Iris pigment epithelial cell (primary cell): ENCODE measurements at places on chromosomes 16 and 17.

GRCh38 chr17:27982688-27983087, 59.8 kb upstream of the NLK start:
- no peak for DNase-seq

- no peak for DNase-seq
Measured at GRCh38 chr16:12992066-12992465, 90.7 kb downstream of the SHISA9 start.

DNA sequence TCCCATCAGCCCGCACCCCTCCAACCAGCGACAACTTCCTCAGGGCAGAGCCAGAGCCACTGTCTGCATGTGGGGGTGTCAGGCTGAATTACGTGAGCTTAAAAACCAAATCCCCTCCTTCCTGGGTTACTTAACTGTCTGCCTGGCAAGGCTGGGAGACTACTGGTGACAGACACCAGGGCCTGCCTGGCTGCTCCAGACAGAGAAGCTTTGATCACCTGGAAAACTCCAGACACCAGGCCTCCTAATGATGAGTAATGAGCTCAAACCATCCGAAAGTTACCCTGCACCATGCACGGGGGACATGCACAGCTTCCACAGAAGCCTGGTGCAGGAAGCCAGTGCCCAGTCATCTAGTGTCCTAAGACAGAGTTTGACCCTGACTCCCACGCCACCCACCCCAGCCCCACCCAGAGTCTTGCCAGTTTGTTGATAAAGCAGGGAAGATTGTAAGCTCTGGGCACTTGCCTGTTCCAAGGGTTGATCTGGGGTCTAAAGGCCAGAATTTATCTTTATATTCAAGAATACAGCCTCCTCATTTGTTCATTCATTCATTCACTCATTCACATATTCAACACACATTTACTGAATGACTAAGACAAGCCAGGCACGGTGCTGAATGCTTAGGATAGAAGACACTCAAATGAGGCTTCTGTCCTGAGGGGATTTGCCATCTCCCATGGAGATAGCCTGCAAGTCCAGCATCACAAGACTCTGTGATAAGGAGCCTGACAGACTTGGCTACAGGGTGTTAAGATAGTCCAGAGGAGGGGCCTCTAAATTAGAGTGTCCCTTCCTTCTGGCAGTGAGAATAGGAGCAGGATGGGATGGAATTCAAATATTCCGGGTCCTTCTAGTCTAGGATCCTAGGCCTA, 7.2 kb upstream of the CCDC182 start:
- no peak for DNase-seq

- DNase-seq, result peak; percentile 23
Measured at GRCh38 chr17:79923974-79924638, 84.9 kb upstream of the CBX4 start.

GRCh38 chr16:55283812-55284717, 39.9 kb upstream of the IRX6 start:
- no peak for DNase-seq

- no peak for DNase-seq
Measured at GRCh38 chr16:59859676-59860402, 1125.7 kb upstream of the GOT2 start.

- DNase-seq, result peak; percentile 21
Measured at GRCh38 chr17:964876-965275, 14.7 kb downstream of the NXN start.

- peak; percentile 72 for DNase-seq
Measured at GRCh38 chr17:69523244-69523861, 108.9 kb downstream of the MAP2K6 start.

DNA sequence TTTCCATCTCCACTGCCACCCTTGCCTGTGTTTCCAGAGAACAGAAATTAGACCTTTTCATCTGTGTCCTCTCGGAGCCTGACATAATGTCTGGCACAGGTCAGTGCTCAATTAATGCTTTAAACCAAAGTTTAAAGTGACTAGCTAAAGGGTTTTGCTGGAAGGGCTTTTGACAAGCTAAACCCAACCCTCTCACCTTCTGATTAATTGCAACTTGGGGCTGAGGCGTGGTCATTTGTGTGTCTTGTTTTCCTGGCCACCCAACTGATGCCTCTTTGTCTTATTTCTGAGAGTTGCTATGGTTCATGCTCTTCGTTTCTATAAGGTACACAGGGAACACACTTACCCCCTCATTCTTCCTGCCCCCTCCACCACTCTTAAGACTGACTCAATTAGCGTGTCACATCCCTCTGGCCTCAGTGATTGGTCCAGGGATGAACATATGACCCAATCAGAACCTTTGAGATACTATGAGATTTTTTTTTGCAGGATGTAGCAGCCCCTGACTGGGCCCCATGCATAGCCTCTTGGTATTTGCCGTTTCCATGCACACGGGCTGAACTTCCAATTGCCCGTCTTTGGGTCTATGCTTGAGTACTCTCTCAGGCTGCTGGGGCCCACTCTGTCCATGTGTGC, 15.8 kb upstream of the BRD7 start:
- DNase-seq, result no peak

DNA sequence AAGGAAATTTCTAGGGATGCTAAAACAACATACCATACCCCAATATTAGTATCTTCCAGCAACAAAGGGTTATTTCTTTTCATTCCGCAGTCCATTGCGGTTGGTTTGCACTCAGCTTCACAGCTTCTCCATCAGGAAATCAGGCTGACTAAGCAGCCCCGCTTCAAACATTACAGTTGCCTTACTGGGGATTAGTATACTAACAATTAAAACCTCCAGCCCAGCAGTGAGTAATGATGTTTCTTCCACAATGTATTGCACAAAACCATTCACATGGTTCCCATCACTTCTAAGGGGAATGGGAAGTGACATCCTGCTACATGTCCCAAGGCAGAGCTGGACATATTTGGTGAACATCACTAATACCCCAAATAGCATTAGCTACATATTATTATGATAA, 1384.9 kb downstream of the CDH8 start:
- peak; percentile 26 for DNase-seq

- no peak for DNase-seq
Measured at GRCh38 chr16:85265161-85265784, 153.0 kb upstream of the CIBAR2 start.

- no peak for DNase-seq
Measured at GRCh38 chr16:11610580-11610979, 23.9 kb upstream of the LITAF start.

DNA sequence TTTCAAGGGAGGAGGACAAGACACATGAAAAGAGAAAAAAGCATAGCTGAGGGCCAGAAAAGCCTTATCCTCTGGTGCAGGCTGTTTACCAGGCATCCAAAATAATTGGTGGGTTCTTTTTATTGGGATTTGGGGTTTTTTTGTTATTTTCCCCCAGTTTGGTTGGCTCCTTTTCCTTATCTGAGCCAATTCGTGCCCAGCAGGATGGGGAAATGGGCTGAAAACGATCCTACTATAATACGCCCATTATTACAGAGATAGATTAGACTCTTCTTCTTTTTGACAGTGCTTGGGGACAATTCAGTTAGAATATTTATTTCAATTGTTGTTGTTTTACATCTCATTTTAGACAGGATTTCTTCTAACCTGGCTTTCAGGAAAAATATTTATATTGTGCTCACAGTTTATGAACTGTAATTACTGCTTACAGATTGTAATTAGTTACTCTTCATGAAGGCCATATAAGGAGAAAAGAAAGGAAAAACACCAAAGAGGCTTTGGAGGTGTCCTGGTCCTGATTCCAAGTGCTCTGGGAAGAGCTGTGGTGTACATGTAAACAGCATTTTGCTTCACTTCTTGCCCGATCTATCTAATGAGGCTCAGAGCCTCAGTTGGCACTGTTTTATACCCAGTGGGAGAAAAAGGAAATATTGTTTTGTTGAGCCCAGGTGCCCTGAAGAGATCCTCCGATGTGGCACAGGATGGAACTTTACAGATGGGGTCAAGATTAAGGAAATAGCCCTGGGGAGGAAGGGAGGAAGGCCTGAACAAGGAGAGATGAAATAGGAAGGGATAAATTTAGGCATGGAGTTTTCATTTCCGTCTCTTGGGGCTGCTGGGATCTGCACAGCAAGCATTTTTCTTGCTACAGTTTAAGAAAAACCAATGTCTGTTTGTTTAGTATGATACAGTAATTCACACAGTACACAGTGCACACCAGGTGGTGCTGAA, 611 bp upstream of the ANKRD40 start:
- DNase-seq, result peak; percentile 15

GRCh38 chr16:74700116-74700437, 585 bp downstream of the MLKL start:
- DNase-seq, result peak; percentile 20

DNA sequence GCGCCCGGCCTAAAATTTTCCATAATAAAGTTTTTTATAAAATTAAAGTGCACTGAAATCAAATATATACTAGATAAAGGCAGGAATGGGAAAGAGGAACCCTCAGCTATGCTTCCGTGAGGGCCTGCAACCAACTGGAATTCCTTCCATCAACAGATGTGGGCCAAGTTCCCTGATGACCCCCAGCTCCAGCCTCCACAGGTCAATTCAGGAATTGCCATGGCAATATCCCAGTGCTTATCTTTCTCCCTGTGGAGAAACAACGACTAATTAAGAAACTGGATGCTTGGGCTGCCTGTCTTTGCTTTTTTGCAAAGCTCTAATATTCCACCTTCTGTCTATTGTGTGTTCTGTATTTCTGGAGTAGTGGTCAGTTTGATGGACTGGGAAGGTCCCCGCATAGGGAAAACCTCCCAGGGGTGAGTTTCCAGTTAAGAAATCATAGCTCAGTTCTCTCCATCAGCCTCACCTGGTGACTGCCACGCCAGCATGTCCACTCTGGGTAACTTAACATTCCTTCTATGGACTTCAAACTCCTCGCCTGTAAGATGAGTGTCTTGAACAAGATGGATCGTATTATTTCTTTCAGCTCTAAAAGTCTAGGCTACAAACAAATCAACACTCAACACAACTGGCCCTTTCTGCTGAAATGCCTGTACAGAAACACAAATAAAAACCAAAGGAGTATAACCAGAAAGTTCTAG, 67.9 kb downstream of the CREBBP start:
- DNase-seq, result no peak

- no peak for DNase-seq
Measured at GRCh38 chr17:63927464-63928171, 4.5 kb downstream of the CD79B start.

DNA sequence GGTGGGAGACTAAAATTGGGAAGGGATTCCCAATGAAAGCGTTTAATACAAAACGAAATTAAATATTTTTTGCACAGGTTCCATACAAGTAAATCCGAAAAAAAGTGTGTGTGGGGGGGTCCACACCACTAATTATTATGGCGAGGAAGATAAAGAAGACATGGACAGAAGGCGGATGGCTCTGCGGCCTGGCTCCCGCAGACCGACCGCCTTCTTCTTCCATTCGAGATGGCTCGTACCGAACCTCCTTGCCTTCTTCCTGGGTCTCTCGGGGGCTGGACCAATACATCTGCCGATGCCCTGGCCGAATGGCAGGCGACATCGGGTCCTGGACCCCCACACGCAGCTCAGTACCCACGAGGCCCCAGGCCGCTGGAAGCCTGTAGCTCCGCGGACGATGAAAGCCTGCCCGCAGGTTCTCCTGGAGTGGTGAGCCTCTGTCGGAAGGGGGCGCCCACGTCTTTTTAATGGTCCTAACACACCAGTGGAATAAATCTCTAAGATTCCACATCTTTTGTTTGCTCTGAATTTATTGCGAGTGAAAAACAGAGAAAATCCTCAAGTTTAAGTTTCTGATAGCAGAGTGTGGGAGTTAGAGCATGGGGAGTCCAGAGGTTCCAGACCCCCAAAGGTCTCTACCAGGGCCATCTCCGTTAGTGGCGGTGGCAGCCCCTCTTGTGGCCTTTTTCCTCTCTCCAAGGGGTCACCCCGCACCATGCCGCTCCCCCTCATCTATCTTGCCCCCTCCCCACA, 1.4 kb downstream of the PRAC2 start:
- DNase-seq, result peak; percentile 80

DNA sequence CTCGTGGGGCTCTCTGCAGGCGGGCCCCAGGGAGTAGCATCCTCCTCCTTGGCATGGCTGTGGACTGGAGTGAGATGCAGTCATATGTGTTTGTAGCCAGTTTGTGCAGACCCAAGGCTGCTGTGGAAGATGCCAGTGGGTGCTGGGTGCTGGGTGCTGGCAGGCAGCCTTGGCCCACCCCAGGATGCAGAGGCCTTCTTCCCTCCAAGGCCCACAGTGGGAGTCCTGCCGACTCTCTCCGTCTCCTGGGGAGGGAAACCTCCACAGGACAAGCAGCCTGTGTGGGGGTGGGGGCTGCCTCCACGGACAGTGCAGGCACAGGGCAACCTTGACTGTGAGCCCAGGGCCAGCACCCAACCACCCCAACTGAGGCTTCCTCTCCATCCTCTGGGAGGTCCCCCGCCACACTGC, 13.8 kb upstream of the TMEM92 start:
- no peak for DNase-seq

GRCh38 chr16:11795887-11796226, 1.2 kb downstream of the ZC3H7A start:
- DNase-seq, result no peak

- no peak for DNase-seq
Measured at GRCh38 chr17:33657181-33657580, 364.1 kb upstream of the ASIC2 start.

DNA sequence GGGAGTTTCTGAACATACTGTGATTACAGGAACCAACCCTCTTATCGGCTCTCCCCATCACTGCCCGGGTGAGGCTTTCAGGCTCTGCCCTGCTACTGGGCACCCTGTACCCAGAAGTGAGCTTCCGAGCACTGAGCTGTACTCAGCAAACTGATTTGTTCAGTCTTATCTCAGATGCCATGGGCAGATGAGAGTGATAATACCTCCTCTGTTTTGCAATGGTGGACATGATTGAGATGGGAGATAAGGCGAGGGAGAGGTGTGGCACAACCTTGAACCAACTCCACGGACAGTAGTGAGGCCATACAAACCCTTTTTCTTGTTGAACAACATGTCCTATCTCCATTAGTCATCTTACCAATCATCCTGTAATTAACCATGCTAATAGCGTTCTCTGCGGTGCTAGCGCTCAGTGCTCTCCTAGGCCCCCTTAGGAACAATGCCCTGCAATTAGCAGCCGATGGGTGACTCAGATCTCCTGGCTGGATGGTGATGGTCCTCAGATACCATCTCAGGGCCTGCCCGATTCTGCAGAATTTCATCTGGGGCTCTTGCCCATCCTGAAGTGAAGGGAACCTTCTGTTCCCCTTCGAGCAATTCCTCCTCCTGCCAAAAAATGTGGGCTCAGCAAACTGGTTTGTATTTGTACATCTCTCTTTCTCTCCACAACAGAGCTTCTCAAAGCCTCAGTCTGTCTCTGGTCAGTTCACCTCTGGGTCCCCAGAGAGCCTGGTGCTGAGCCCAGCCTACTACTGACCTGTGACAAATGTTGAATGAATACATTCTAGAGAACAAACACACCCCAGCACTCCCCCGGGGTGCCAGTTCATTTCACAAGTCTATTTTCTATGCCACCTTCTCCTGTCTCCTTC, 139.3 kb upstream of the IRX3 start:
- DNase-seq, result no peak

DNA sequence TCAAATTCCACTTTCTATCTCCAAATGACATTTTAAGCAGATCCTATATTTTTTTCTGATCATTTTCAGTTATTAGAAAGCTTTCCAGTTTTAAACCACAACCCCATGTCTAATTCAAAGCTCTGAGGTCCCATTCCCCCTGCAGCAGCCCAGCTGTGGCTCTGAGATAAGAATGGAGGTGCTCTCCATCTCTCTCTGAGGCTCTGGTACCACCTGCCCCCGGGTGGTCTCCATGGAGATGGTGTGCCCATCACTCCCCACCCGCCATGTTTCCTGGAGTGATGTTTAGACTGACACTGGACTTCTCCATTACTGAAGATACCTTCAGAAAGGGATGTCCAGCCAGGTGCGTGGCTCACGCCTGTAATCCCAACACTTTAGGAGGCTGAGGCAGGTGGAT, 68.1 kb upstream of the SEC14L1 start:
- no peak for DNase-seq

- DNase-seq, result no peak
Measured at GRCh38 chr17:32297860-32298259, 32.2 kb downstream of the RHBDL3 start.
